Effector memory CD8-positive, alpha-beta T cell (primary cell): ENCODE measurements at places on chromosomes 3 and 15.

DNA sequence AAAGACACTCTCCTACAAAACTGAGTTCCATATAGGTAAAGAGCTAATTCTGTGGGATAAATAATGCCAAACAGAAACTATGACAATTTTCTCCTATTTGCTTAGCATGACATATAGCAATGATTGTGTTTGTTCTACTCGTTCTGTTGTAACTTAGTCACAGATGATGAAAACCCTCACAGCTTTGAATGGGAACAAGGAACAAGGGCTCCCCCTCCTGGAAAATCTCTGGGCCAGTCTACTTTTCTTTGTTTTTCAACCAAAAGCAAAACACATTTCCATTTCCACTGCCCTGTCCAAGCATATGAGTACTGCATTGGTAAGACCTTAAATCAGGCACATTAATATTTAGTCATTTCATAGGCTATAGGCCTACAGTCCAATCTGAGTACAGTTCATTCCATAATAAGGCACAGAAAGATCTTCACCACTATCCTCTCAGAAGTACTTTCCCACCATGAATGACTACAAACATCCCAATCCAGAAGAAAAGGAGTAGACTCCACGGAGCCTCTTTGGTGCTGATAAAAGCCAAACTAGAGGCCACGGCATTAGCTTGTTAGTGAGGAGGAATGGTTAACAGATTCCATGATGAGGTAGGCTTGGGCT is 67.1 kb downstream of the ATP8B4 start:
- no peak overlapping the region for H3K4me3 ChIP-seq
- DNase-seq: no peak
- no peaks in the 10 kb centered on the region for H3K27me3 ChIP-seq

DNA sequence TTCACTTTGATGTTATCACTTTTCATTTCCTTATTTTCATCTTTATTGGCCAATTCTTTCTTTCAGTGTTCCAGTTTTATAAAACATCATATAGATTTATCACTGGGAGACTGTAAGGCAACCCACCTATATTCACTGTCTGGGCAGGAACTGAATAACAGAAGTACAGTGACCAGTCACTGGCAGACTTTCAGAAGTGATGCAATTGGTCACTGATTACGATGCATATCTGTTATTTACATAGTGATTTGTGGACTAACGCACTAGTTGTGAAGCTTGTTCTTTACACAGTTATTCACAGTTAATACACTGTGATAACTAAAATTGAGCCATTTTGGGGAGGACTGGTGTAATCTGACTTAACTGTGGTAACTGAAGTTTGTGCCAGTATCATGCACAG is 190.2 kb upstream of the DPH6 start:
- no peak overlapping the region for H3K27ac ChIP-seq
- no peak overlapping the region for H3K4me3 ChIP-seq
- H3K27me3 ChIP-seq: no peaks in the 10 kb centered on the region
- DNase-seq: no peak
- no peaks in the 10 kb centered on the region for H3K4me1 ChIP-seq

- H3K36me3 ChIP-seq: no peaks in the 10 kb centered on the region
- DNase-seq: peak; percentile 3
- H3K27ac ChIP-seq: no peak overlapping the region
- H3K4me1 ChIP-seq: peaks cover 3% of the 10 kb centered on the region
These were observed 29.2 kb downstream of the NEO1 start for GRCh38 chr15:73081321-73081958.

GRCh38 chr3:167559924-167560323 is 86.1 kb upstream of the SERPINI2 start:
- DNase-seq: no peak
- no peaks in the 10 kb centered on the region for H3K27me3 ChIP-seq
- no peak overlapping the region for H3K27ac ChIP-seq
- H3K36me3 ChIP-seq: no peaks in the 10 kb centered on the region

GRCh38 chr3:120497336-120497735 is 46.5 kb upstream of the FSTL1 start:
- DNase-seq: no peak
- no peaks in the 10 kb centered on the region for H3K36me3 ChIP-seq
- no peak overlapping the region for H3K4me3 ChIP-seq
- H3K27me3 ChIP-seq: peaks cover 30% of the 10 kb centered on the region

DNA sequence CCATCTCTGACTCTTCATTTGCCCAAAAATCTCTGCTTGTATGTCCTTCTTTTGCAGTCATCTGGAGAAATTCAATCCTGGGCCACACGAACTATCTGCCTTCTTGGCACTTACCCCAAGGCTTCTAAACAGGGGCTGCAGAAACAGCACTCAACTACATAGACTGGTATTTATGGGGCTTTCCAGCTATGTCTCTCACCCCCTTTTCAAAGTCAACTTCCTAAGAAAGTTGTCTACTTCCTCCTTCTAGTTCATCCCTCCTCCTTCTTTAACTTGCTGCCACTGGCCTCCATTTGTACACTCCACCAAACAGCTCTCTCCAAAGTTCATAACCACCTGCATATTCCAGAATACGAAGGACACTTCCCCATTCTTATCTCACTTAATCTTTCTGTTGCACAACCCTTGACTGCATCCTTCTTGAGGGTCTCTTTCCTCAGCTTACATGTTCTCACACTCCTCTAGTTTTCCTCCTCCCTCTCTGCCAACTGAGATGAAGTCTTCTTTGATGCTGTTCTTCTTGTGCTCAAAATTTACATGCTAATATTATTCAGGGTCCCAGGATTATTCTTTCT is 55.2 kb downstream of the PLD1 start:
- peaks cover 8% of the 10 kb centered on the region for H3K27me3 ChIP-seq
- no peak overlapping the region for H3K4me3 ChIP-seq
- H3K36me3 ChIP-seq: no peaks in the 10 kb centered on the region
- DNase-seq: no peak
- no peaks in the 10 kb centered on the region for H3K4me1 ChIP-seq

DNA sequence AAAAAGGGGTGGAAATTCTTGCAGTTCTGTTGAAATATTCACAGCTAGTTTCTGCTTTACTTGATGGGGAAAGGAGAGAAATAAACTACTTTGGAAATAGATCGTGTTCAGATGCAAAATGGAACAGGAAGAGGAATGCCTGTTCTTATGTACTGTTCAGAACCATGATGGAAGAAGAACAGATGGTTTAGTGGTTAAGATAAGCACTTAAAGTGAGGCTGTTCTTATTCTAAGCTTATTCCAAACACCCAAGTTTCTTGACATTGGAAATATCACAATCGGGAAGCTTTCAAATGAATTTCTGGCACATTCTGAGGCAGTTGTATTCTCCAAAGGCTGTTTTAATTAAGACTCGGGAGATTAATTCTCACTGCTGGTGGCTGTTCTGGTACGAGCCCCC is 228.5 kb downstream of the LSAMP start:
- no peak for DNase-seq
- no peaks in the 10 kb centered on the region for H3K4me1 ChIP-seq
- H3K27me3 ChIP-seq: no peaks in the 10 kb centered on the region
- H3K27ac ChIP-seq: no peak overlapping the region

GRCh38 chr15:23069496-23070166 is 30.3 kb upstream of the TUBGCP5 start:
- H3K36me3 ChIP-seq: no peaks in the 10 kb centered on the region
- H3K4me3 ChIP-seq: no peak overlapping the region
- H3K27ac ChIP-seq: no peak overlapping the region
- H3K4me1 ChIP-seq: no peaks in the 10 kb centered on the region

GRCh38 chr15:64429448-64429847 is 30.9 kb upstream of the ZNF609 start:
- no peak for DNase-seq
- H3K4me1 ChIP-seq: peaks cover 14% of the 10 kb centered on the region
- no peak overlapping the region for H3K4me3 ChIP-seq
- no peaks in the 10 kb centered on the region for H3K27me3 ChIP-seq

DNA sequence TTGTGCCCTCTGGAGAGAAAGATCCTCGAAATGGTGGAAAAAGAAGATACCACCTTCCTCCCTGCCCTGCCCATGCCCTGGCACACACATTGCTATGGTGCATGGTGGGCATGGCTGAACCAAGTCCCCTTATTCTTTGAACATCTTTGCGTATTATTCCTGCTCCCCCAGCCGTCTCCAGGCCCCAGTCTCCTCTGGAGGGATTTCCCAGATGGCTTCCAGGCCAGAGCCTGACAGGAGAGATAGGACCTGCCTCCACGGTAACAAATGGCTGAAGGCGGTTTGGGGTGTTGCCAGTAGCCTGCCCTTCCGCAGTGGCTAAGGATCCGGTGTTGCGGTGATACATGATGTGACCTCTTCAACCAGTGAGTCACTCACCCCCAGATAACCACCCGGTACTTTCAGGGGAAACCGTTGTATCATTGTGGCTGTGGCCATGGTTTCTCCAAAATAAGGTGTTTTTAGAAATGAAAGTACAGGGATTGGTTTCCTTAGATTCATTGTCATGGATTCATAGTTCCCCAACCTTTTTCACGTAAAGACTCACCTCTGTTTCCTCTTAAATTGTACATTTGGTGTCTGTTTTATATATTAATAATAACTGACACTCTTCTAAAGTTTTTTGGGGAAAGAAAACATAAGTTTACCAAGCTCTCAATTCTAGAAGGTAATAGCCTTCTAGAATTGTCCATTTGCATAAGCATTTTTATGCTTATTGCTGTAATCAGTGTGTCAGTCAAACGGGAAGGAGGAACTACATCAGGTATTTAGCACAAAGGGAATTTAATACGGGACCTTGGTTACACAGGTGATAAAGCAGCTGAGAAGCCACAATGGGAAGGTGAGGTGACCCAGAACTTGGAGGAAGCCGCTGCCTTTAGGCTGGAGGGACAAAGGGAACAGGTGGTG is 25.9 kb downstream of the SMAD3 start:
- peaks cover 29% of the 10 kb centered on the region for H3K36me3 ChIP-seq
- H3K4me1 ChIP-seq: peaks cover 82% of the 10 kb centered on the region
- DNase-seq: peak; percentile 75
- H3K4me3 ChIP-seq: peak overlapping the region; percentile 87
- no peaks in the 10 kb centered on the region for H3K27me3 ChIP-seq

- peaks cover 10% of the 10 kb centered on the region for H3K27me3 ChIP-seq
- H3K4me3 ChIP-seq: no peak overlapping the region
- H3K27ac ChIP-seq: no peak overlapping the region
- no peak for DNase-seq
These were observed 15.9 kb upstream of the COPG1 start for GRCh38 chr3:129233538-129233937.

DNA sequence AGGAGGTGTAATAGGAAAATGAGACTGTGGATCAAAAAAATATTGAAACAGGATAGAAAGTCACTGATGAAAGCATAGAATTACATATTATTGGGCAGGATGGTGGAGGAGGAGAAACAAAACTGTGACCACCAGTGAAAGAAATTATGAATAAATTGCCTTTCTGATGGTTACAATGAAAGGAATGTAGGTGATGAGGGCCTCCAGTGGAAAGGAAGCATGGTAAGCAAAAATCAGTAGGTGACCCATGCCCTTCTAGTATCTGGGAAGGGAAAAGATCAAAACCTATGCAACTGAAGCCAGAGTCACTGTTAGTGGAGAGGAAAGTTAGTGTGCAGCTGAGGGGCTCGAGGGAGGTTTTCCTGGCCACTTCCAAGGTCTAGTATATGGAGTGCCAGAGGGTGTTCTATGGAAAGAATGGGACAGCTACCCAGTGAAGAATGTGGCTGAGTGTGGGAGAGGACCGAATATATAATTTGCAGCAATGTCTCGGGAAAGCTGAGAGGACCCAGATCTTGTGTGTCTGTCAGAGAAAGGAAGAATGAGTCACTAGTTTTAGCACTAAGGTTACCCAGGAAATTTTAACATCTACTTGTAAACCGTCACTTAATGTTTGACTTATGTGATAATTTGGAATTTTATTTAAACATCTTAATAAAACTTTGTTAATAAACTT is 146.2 kb downstream of the NFKBIZ start:
- DNase-seq: no peak
- no peak overlapping the region for H3K27ac ChIP-seq
- no peak overlapping the region for H3K4me3 ChIP-seq
- peaks cover 16% of the 10 kb centered on the region for H3K27me3 ChIP-seq
- H3K4me1 ChIP-seq: no peaks in the 10 kb centered on the region

GRCh38 chr15:85692873-85693272 is 101.9 kb downstream of the KLHL25 start:
- H3K4me1 ChIP-seq: peaks cover 49% of the 10 kb centered on the region
- H3K4me3 ChIP-seq: peak overlapping the region; percentile 86
- no peaks in the 10 kb centered on the region for H3K27me3 ChIP-seq
- peak overlapping the region; percentile 92 for H3K27ac ChIP-seq
- peaks cover 74% of the 10 kb centered on the region for H3K36me3 ChIP-seq

DNA sequence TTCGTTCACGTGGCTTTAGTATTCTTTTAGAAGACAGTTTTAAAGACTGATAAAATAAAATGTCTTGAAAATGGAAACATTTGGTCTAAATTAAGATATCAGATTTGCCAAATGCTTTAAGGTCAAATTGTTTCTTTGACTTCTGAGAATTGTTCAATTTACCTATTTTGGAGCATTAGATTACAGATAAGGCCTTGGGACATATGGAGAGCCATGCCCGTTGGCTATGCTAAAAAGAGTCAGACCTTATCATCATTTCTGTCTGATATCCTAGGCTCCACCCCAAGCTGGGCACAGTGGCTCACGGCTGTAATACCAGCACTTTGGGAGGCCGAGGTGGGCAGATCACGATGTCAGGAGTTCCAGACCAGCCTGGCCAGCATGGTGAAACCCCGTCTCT is 13.0 kb downstream of the ZNF445 start:
- peaks cover 3% of the 10 kb centered on the region for H3K4me1 ChIP-seq
- H3K27me3 ChIP-seq: no peaks in the 10 kb centered on the region
- no peak overlapping the region for H3K27ac ChIP-seq

DNA sequence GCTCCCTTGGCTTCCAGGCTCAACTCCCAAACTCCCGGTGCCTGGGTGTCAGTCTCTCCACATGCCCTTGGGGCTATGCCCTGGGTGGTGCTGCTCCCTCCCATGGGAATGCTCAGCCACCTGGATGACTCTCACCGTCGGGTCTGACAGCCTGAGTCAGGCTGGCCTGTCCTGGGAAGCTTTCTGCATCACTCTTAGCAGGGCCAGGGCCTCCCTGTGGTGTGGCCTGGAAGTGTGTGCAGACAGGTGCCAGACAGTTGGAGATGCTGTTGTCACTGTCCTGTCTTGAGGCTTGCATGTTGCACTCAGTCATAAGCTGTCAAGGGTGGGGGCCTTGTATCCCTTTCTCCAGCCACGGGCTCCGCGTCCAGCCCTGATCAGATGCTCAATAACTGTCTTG is 71.7 kb downstream of the GABRG3 start:
- H3K4me1 ChIP-seq: no peaks in the 10 kb centered on the region
- H3K27ac ChIP-seq: no peak overlapping the region
- H3K36me3 ChIP-seq: no peaks in the 10 kb centered on the region

DNA sequence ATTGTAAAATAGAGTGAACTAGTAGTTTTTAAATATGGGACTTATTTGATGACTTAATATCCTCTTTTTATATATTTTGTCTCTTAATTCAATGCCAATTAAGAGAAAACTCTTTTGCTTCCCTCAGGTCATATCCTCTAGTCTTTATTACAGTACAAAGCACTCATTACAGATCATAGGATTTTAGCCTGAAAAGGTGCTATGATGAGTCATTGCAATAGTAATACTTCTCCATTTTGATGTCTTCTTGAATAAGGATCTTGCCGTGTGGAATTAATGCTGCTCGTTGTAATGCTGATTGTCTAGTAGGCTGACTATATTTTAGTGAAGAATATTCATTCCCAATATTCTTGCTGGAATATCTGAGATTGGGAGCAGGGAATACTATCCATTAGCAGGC is 612.2 kb upstream of the GOLIM4 start:
- no peak overlapping the region for H3K4me3 ChIP-seq
- H3K27ac ChIP-seq: no peak overlapping the region
- DNase-seq: no peak
- H3K4me1 ChIP-seq: no peaks in the 10 kb centered on the region
- H3K36me3 ChIP-seq: peaks cover 3% of the 10 kb centered on the region
- no peaks in the 10 kb centered on the region for H3K27me3 ChIP-seq

GRCh38 chr3:48885753-48886152 is 12.9 kb downstream of the SLC25A20 start:
- peaks cover 55% of the 10 kb centered on the region for H3K36me3 ChIP-seq
- H3K4me1 ChIP-seq: peaks cover 19% of the 10 kb centered on the region
- no peak overlapping the region for H3K27ac ChIP-seq
- no peaks in the 10 kb centered on the region for H3K27me3 ChIP-seq
- H3K4me3 ChIP-seq: no peak overlapping the region
- no peak for DNase-seq
